GM18507 (cell line): ENCODE measurements at places on chromosomes 16 and 17.
A peak's percentile ranks its signal among the peaks of the same experiment; 100 is the strongest.

GRCh38 chr16:1002399-1003166, 21.0 kb downstream of the SOX8 start:
- no peak for DNase-seq

DNA sequence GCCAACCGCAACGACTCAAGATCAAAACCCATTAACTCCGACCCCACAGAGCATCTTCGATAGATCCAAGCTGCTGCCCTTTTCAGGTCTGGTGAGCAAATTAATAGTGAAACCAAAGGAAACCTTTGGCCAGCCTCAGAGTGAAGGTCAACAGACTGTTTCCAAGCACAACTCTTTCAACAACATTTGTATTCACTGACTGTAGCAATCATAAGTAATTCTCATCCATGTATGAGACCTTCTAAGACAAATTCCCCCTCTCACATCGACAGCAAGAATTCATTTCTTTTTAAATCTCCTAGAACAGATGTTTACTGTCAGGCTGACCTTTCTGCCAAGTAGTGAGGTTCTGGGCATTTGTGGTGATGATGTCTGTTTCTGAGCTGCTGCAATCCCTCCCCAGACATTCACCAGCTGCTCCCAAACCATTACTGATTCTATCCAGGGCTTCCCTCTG, 64.2 kb downstream of the SLC39A11 start:
- DNase-seq = no peak

- no peak for DNase-seq
Measured at GRCh38 chr17:32869345-32870026, 7.4 kb downstream of the MYO1D start.

- no peak for DNase-seq
Measured at GRCh38 chr16:27894386-27894785, 169.1 kb downstream of the GSG1L start.

- no peak for DNase-seq
Measured at GRCh38 chr17:28521311-28522085, 15.3 kb downstream of the FOXN1 start.

DNA sequence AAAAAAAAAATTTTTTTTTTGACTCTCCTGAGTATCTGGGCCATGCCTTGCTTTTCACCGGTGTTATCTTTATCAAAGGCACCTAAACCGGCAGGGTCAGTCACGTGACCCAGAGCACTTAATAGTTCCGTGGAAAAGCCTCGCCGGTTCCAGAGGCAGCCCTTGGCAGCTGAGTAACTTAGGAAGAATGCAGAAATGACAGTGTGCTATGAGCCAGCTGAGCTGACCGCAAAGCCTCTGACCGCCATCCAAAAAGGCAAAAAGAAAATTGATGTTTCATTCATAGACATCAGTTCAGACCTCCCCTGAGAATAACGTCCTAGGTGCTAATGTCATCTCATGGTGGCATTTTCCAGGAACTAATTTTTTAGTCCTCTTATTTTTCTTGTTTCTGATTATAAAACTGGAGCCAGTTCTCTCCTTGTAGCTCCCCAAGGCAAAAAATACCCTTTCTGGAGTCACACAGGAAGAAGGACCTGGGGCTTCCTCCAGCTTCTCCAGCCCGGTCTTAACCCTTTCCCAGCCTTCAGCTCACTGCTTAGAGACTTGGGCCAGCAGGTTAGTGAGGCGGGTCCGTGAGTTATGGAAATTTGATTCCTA, 122.6 kb downstream of the SOCS1 start:
- no peak for DNase-seq

GRCh38 chr16:78690510-78690909, 591.1 kb downstream of the WWOX start:
- DNase-seq = no peak

GRCh38 chr17:8151641-8152111, 528 bp downstream of the PER1 start:
- no peak for DNase-seq

DNA sequence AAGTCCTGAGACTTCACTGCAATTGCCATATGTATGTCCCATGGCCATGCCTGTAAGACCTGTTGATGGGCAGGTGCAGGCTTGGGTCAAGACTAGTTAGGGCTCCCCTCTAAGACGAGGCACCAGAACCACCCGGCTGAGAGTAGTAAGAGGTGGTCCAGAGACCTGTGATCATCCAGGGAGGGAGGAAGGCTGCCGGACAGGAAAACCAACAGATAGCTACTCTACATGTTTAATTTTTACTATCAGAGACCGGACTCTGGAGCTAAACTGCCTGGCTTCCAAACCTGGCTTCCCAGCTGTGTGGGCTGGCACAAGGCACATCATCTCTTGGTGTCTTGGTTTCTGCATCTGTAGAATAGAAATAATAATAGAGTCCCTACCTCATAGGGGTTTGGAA, 73.0 kb downstream of the ERCC4 start:
- no peak for DNase-seq

DNA sequence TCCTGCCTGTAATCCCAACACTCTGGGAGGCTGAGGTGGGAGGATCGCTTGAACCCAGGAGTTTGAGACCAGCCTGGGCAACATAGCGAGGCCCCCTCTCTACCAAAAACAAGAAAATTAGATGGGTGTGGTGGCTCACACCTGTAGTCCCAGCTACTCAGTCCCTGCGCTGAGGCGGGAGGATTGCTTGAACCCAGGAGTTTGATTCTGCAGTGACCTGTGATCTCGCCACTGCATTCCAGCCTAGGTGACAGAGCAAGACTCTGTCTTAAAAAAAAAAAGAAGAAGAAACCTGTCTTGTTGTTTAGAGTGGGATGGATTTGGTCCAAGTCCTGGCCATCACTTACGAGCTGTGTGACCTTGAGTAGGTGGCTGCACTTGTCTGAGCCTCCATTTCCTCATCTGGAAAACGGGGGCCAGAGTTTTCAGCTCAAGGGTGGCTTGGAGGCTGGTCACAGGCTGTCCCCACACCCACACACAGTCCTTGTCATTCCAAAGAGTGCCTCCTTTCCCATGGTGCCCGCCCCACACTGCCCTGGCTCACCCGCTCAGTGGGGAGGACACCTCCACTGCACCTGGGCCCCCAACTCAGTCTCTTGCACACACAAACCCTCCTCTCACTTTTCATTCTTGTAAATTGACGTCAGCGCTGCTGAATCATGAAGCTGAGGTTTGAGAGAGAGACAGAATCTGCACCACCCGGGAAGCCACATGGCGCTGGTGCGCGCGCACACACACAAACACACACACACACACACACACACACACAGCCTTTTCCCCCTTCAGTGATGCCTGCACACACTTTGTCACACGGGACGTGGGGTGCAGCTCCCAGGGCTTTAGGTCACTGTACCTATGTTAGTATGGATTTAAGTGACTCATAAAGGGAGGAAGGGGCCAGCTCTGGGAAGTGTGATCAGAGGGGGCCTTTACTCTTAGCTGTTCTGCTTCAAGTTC, 4.2 kb downstream of the SOCS1 start:
- DNase-seq = no peak

- DNase-seq = no peak
Measured at GRCh38 chr17:34140006-34140405, 115.1 kb upstream of the CCL2 start.

GRCh38 chr17:16507918-16508533, 16.0 kb upstream of the LRRC75A start:
- DNase-seq = no peak

- no peak for DNase-seq
Measured at GRCh38 chr17:68292689-68293040, 1.4 kb downstream of the ARSG start.

DNA sequence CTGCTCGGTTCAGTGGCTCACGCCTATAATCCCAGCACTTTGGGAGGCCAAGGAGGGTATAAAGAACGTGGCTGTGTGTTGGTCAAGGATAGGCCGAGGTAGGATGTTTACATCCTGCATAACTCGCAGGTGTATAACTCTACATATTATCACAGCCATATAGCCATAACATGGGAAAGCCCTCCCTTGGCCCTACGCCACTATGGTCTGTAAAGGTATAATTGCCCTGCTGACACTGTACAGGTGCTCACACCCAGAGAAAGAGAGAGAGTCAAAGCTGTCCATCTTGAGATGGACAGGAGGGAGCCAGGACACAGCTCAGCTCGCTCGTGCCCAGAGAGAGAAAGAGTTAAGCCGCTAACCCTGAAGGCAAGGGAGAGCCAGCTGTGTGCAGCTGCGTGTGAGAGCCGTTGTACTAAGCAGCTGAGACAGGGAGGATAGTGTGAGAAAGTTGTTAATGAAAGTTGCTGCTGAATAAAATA, 30.4 kb upstream of the DHX8 start:
- no peak for DNase-seq

- DNase-seq = no peak
Measured at GRCh38 chr17:18195246-18195645, 11.6 kb downstream of the ALKBH5 start.

DNA sequence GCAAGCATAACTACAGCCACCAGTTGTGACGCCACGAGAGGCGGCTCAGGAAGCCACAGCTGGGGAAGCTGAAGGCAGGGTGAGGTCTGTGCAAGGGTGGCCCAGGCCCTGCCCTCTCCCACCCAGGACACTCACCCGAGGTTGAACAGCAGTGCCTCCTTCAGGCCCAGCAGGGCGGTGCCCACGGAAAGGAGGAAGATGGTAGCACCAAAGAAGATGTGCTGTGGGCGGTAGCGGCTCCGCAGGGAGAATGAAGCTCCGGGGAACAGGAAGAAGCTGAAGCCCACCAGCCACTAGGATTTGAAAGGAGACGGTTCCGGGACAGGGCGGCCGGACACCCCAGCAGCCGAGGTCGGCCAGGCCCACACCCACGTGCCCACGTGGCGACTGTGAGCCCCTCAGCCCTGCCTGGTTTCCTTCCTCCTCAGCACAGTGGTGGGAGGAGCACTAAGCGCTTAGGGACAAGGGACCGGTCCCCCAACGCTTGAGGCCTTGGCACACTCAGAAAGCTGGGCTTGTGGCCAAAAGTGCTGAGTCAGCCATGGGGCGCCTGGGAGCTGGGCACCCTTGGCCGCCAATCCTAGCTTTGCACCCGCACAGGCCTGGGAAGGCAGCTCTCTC, 11.0 kb downstream of the CYB561 start:
- DNase-seq = no peak

GRCh38 chr17:80449194-80449929, 27.0 kb downstream of the NPTX1 start:
- no peak for DNase-seq

GRCh38 chr16:1443403-1443973, 868 bp downstream of the CCDC154 start:
- no peak for DNase-seq

GRCh38 chr16:88405216-88406060, 22.7 kb downstream of the ZNF469 start:
- DNase-seq = no peak

DNA sequence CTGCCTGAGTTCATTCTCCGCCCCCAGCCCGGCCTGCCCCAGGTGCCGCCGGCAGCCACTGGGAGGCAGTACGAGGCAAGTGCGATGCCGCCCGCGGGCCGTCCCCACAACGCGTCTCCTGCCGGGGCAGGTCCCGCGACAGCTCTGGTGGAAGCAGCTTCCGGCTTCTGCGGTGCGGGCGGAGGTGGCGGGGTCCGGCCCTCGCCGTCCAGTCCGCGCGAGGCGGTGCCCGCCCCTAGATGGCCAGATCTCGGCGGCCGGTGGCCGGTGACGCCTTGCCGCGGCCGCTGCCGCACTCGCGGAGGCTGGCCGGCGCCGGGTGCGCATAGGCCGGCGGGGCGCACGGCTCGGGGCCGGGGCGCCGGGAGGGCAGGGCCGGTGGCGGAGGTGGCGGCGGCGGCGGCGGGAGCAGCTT, 1.8 kb downstream of the GJD3 start:
- peak; percentile 83 for DNase-seq

DNA sequence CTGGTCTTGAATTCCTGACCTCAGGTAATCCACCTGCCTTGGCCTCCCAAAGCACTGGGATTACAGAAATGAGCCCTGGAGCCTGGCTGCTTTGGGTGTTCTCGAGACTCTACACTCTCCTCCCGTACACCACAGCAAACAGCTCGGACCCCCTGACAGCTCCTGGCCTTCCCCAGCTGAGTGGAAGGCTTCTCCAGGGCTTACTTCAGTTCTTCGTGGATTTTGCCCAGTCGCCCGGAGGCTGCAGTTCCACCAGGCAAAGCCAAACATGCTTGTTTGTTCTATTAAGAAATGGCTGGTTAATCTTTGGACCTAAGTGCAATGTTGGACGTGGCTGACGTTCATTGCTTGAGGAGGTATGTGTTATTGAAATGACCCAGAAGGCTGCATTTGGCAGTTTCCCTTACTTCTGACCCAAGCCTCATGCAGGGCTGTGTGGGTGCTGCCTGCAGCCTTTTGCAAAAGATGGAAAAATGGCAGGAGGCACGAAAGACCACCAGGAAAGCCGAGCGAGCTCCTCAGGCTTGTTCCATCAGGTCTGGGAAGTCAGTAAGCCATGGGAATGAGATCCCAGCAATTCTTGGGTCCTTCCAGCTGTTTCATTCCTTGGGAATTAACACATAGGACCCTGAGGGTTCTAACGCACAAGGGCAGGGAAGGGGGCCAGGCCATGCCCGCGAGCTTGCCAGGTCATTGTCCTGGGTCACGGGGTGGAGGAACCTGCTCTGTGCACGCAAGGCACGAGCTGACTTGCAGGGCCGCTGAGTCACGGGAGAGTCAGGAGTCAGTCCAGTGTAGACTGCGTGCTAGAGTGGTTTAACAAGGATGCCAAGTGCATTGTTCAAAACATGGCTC, 23.9 kb upstream of the KLHDC4 start:
- DNase-seq = no peak

GRCh38 chr17:45369421-45369820, 52.6 kb upstream of the MAP3K14 start:
- DNase-seq = no peak

DNA sequence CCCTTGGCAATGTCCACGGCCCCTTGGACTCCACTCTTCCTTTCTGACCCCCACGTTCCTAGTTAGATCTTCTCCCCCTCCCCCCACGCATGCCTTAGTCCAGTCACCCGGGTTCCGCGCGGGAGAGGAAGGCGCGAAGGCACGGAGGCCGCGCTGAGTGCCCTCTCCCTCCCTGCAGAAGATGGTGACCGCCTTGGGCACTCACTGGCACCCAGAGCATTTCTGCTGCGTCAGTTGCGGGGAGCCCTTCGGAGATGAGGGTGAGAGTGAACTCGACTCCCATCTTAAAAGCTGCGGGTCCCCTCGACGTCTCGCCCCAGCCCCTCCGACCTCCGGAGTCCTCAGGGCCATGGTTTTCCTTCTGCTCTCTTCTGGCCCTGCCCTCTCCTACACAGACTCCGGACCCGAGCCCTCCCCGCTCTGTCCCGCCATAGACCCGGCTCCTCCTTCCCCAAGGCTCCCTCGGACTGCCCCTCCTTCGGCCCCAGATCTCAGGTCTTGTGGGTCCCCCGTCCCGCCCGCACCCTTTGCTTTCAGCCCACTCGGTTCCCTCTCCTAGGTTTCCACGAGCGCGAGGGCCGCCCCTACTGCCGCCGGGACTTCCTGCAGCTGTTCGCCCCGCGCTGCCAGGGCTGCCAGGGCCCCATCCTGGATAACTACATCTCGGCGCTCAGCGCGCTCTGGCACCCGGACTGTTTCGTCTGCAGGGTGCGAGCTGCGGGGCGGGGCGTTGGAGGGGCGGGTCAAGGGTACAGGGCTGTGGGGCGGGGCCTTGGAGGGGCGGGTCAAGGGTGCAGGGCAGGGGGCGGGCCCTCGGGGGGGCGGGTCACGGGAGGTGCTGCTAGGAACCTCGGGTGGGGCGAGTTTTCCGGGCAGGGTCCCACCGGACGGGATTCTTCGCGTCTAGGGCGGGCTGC, 4.6 kb downstream of the TGFB1I1 start:
- DNase-seq = peak; percentile 72

GRCh38 chr16:88478889-88479792, 26.1 kb downstream of the ZFPM1 start:
- no peak for DNase-seq

- no peak for DNase-seq
Measured at GRCh38 chr17:59845595-59846393, 46.9 kb downstream of the TUBD1 start.

GRCh38 chr17:28624148-28624547, 10.2 kb upstream of the RSKR start:
- no peak for DNase-seq
